Activated T-helper 1 cell treated with anti-CD3 and anti-CD28 coated beads, Interleukin-2, amount 50 U/mL, for 16 hours (primary cell): ENCODE measurements at places on chromosomes 1 and 21.

- DNase-seq, result no peak
These were observed 4.7 kb downstream of the TMEM54 start for GRCh38 chr1:32896451-32896850.

DNA sequence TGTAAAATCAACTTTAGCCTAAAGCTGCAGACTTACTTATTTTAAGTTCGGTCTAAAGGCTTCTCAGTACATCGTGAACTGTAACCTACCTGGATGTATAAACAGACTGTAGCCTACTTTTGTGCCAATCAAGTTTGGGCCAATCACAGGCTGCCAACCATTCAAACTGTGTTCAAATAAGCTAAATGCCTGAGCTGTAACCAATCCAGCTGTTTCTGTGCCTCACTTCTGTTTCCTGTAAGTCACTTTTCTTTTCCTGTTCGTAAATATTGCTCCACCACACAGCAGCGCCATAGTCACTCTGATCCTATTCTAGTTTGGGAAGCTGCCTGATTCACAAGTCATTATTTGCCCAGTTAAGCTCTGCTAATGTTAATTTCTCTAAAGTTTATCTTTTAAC is 37.5 kb upstream of the SLAMF9 start:
- DNase-seq, result no peak

GRCh38 chr1:201769966-201770365 is 59.0 kb upstream of the IPO9 start:
- no peak for DNase-seq

DNA sequence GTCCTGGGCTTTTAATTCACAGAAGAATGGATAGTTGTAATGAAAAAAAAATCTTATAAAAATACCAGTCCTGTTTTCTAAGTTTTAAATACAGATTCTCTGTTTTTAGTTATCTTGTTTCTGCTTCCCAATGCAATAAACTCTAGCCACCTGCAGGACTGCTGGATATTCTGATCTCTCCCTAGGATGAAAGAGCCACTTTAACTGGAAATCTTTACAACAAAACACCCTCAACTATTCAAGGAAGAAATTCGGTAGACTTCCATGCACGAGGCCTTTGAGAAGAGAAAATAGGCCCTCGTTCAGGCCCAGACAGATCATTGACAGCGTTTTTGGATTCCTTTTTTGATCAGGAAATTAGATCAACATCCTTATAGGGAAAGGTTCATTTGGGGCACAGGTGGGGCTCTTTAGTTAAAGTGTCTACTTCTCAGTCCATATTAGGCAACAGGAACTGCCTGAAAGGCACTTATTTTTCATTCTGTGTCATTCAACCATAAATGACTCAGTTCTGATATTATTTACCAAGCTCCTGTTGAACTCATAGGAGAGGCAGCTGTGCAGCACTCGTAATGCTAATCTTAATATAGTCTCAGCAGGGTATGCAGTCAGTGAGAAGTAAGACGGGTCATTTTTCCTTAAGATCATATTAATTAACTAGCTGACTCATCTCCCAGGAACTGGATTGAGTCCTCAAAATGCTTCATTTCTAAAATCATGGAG is 71.1 kb upstream of the ERRFI1 start:
- DNase-seq, result no peak

- DNase-seq, result no peak
These were observed 411.8 kb downstream of the PLPP3 start for GRCh38 chr1:56167596-56167995.

DNA sequence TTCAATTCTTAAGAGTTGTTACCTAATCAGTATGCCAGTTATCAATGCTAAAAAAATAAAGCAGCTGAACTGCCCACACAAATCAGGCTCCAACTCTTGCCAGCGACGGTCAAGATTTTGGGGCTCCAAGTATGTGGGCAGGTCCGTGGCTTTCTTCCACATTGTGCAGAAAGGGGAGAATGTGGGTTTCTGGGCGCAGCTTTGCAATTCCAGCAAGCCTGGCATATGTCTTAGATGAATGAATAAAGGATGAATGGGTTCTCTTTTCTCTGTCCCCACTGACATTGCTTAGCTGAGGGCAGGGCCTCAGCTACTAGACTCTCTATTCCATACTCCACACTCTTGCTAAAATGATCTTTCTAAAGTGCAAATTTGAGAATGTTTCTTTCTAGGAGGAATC is 42.4 kb downstream of the NENF start:
- no peak for DNase-seq

GRCh38 chr1:156471496-156472490 is 28.8 kb downstream of the MEF2D start:
- DNase-seq, result no peak

GRCh38 chr1:168019407-168019806 is 82.5 kb upstream of the MPC2 start:
- DNase-seq, result no peak

DNA sequence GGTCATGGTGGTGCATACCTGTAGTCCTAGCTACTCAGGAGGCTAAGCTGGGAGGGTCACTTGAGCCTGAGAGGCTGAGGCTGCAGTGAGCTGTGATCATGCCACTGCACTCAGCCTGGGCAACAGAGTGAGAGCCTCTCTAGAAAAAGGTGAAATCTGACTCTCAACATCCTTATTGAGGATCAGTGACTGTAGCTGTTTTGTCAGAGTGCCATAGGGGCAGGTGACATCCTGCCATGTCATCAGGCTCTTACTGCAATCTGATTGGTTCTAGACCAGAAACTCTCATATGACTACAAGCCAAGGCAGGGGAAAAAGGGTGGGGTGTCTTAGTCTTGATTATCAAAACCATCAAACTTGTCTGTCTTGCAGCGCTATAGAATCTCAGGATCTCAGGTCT is 62.8 kb upstream of the NGF start:
- no peak for DNase-seq

- DNase-seq, result no peak
These were observed 259.3 kb upstream of the AJAP1 start for GRCh38 chr1:4395158-4395557.

- DNase-seq, result no peak
These were observed 19.7 kb downstream of the STPG1 start for GRCh38 chr1:24393892-24394291.

- no peak for DNase-seq
These were observed 26.3 kb downstream of the PRDX6 start for GRCh38 chr1:173503391-173503790.
